GM13976 (cell line): ENCODE measurements at places on chromosomes 7 and 10.
A peak's percentile ranks its signal among the peaks of the same experiment; 100 is the strongest.

DNA sequence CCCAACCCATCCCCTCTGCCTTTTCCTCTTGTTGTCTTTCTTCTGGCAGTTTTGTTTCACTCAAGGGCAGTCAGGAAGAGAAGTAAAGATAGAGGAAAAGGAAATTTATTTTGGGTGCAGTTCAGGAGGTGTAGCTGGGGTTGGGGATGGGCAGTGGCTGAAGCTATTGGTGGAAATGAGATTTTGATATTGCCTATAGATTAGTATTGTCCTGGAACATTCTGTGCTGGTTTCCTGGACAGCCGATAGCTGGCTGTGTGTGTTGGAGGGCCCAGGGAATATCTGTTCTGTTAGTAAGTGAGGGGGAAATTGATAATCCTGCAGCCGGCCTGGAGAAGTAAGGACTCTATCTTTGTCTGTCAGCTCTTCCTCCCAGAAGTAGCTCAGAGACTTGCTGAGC lies 107.8 kb downstream of the AUTS2 start:
- DNase-seq = no peak

- DNase-seq = no peak
Measured at GRCh38 chr7:1724118-1724910, 54.2 kb downstream of the ELFN1 start.

- no peak for DNase-seq
Measured at GRCh38 chr7:157255201-157255606, 81.6 kb upstream of the DNAJB6 start.

DNA sequence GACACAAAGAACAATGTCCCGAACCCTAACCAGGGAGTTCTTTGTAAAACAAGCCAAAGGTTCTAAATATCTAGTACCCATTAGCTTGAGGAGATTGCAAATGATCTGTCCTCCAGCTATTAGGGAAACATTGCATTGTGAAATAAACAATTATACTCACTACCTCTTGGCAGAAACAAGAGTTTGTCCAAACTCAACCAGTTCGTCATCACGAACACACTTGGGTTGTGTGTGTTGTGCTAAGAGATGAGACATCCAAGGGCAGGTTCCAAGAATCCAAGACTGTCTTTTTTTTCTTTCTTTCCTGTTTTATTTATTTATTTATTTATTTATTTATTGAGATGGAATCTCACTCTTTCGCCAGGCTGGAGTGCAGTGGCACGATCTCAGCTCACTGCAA lies 793.1 kb upstream of the AUTS2 start:
- DNase-seq = no peak

GRCh38 chr10:101611096-101611905 lies 23.2 kb downstream of the DPCD start:
- no peak for DNase-seq

DNA sequence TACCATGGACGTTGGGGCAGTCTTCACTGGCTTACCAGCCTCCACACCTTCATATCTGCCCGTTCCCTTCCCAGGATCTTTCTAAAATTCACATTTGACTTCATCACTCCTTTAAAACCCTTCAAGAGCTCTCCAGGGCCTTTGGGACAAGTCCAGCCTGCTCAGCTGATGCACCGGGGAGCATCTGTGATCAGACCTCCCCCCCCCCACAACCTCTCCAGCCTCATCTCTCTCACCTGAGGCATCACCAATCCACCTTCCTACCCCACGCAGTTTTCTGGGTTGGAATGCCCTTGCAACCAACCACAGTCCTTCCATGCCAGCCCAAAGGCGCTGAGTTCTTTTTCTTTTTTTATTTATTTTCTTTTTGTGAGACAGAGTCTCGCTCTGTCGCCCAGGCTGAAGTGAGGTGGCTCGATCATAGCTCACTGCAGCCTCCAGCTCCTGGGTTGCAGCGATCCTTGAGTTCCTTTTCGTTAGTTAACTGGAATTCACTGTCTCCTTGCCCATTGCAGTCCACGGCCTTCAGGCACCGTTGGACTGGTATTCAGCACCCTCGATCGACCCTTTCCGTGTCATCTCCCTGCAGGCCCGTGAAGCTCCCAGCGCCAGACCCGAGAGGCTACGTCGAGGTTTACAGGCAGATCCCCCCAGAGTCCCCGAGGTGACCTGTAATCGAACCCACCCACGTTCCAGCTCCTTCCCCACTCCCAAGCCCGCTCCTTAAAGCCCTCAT lies 654 bp downstream of the ALKBH4 start:
- DNase-seq = no peak

DNA sequence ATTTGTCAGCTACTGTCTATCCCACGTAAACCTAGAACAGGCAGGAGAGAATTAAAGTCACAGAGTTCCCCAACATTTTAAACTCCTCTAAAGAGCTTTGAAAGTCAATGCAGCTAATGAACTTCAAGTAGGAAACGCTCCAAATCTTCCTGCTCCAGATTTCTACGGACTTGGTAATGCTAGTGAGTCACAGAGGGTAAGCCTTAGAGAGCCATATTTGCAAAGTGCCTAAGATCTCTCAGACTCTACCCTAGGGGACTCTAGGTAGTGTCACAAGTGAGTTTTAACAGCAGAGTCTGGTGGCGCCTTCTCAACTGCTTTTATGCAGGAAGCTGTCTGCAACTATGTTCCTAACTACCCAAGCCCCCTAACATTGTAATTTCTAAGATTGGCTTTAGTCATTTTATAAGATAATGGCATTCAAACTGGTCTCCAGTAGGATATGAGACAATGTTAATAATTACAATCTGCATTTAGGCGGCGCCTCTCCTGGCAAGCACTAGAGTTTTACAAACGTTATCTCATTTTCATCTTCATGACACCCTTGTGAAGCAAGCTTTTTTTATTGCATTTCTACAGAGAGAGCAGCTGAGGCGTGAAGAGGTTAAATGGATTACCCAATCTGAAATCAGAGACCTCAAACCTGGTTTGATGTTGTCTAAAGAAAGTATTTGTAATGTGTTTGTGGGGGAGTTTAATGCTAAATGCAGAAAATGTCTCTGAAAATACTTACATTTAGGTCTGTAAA lies 22.0 kb upstream of the FZD1 start:
- no peak for DNase-seq

GRCh38 chr7:90728568-90728967 lies 132.4 kb downstream of the CDK14 start:
- no peak for DNase-seq

GRCh38 chr7:130996833-130997231 lies 262.8 kb upstream of the KLF14 start:
- no peak for DNase-seq

GRCh38 chr7:138845711-138846110 lies 47.7 kb upstream of the ATP6V0A4 start:
- no peak for DNase-seq

GRCh38 chr10:114684084-114684821 lies 26.2 kb upstream of the ABLIM1 start:
- DNase-seq = no peak

DNA sequence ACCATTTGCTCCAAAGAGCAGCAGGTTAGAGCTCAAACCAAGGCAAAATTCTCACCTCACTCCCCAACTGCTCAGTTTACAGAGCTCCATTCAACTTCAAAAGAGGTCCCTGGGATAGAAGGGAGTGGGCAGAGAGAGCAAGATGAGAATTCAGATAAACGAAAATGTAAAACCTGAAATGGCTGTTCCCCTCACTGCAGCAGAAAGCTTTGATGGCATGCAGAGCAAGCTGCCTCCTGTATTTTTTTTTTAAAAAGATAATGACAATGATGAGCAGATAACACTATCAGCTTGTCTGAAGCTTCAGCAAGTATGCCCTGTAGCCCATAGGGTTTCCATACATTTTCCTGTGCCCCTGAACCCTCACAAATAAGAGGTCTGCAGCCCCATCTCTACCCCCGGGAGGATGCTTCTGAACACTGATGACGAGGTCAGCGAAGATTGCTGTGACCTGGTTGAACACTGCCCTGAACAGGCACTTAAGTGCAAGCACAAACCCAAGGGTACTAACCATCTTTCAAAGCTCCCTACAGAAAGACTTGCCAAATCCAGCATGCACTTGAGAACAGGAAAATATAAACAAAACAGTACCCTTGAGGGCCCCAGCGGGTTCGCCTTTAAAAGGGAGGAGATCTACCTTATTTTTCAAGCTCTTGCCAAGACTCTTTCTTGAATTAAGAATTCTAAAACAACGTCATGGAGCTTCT lies 81.3 kb downstream of the GLI3 start:
- DNase-seq = no peak

DNA sequence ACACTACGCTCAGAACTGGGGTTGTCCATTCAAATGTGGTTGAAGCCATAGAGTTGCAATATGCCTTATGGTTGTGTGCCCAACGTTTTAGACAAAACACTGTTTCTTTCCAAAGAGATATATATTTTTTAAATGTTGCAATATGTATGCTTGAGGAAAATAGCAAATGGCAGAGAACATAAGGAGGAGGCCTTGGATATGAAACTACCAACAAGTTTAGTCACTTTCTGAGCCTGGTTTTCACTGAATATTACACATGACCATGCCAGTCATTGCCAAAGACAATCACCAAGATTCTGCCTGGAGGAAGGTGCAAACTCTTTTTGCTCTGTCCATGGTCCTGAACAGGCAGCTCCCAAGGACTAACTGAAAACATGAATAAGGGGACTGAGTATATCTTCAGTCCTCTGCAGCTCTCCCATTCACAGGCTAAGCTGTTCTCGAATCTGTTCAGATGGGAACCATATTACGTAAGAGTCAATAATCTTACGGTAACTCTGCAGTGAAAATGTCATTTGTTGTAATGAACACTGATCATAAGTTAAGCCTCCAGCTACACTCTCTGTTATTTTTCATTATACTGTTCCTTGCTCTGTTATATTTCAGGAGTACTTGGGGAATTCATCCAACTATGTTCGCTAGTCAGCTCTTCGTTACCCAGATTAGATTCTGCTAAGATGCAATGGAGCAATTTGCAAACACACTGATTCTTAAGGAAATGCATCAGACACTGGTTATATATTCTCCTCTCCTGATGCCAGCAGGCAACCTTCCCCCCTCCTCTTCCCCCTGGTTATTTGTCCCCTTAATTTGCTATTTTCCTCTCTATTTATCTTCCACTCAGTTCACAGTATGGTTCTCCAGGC lies 90.7 kb upstream of the C1QL3 start:
- peak; percentile 51 for DNase-seq

DNA sequence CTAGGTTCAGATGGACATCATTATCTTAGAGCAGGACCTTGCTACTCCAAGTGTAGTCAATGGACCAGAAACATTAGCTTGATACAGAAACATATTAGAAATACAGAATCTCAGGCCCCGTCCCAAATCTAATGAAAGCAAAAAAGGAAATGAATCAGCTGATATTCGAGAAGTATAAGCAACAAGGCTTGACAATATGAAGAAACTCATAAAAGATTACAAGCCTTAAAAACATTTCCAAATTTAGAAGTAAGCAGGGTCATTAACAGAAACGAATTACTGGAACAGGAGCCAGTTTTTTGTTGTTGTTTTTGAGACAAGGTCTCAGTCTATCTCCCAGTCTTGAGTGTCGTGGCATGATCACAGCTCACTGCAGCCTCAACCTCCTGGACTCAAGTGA lies 40.5 kb upstream of the GSAP start:
- no peak for DNase-seq

DNA sequence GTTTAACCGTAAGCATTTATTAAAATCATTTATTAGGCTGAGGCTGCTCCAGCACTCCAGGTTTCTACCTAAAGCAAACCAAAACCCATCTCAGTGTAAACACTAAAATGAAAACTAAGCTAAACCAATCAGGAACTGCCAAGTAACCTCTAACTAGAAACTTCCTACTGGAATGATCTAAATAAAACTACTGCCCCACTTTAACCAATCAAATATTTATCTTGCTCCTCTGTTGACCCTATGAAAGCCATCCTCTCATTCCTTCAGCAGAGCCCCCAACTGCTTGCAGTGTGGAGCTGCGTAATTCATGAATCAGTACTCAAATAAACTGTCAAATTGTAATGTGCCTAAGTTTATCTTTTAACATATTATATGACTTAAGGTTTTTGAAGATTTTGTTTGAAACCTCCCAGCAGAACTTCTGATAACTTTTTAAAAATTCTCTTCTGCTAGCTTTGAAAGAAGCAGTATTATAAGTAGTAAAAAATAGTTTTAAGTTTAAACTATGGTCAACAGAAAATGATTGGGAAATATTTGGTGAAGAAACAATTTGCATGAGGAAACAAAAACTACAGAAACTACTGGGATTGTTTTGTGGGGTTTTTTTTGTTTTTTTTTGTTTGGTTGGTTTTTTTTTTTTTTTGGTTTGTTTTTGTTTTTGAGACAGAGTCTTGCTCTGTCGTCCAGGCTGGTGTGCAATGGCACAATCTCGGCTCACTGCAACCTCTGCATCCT lies 47.4 kb downstream of the GPR37 start:
- DNase-seq = no peak

DNA sequence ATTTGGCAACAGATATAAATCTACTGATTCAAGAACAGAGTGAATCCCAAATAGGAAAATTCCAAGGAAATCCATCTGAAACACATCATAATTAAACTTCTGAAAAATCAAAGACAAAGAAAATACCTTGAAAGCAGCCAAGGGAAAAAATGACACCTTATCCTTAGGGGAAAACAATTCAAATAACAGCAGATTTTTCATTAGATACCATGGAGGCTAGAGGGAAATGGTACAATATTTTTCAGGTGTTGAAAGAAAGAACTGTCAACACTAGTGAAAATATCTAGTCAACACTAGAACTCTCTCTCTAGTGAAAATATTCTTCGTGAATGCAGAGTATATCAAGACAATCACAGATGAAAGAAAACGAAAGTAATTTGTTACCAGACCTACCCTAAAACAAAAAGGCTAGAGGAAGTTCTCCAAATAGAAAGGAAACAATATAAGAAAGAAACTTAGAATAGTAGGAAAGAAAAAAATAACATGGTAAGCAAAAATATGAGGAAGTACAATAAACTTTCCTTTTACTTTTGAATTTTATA lies 5.7 kb upstream of the FAM241B start:
- no peak for DNase-seq

GRCh38 chr10:106038246-106038645 lies 1126.3 kb downstream of the SORCS1 start:
- DNase-seq = no peak

- no peak for DNase-seq
Measured at GRCh38 chr10:110723224-110723891, 79.2 kb downstream of the RBM20 start.

DNA sequence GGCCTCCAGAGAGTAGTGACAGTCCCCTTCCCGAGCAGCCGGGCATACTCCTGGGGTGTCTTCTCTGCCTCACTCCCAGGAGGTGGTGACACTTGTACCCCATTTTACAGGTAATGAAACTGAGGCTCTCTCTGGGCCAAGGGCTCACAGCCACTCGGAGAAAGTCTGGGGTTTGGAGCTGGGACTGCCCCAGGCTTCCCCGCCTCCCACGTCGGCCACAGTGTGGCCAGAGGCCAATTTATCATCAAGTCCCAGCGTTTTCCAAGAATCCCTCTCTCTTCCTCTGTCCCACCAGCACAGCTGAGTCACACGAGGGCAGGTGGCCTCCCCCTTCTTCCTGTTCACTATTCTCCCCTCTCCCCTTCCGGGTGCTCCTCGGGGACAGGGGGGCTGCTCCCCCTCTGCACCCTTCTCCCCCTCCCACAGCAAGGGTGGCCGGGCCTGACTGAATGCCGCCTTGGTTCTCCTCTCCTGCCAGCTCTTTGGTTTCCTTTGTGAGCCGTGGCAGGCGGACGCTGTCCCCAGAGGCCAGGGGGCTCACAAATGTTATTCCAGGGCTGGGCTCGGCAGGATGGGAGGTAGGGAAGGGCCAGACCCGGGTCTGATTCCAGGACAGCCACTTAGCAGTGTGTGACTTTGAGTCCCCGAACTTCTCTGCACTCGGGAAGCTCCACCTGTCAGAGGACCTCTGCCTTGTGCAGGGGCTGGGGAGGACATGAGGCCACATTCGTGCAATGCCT lies 17.7 kb downstream of the CLIP2 start:
- peak; percentile 71 for DNase-seq
